ENCODE measurements at places on chromosomes 5 and 9.

- DNase-seq: no peak
Observed at GRCh38 chr5:135304352-135305221, 94.4 kb downstream of the MACROH2A1 start.

- no peak for DNase-seq
Observed at GRCh38 chr5:159944056-159944600, 27.8 kb downstream of the ADRA1B start.

DNA sequence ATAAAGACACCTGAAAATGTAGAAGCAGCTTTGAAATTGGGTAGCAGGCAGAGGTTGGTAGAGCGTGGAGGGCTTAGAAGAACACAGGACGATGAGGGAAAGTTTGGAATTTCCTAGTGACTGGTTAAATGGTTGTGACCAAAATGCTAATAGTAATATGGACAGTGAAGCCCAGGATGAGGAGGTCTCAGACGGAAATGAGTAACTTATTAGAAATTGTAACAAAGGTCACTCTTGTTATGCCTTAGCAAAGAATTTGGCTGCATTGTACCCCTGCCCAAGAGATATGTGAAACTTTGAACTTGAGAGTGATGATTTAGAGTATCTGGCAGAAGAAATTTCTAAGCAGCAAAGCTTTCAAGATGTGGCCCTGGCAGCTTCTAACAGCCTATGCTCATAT is 382.5 kb downstream of the KCNN2 start:
- DNase-seq: no peak

GRCh38 chr5:14414656-14415023 is 167.0 kb upstream of the OTULINL start:
- no peak for DNase-seq

GRCh38 chr9:31908158-31908890 is 476.1 kb upstream of the ACO1 start:
- DNase-seq: no peak

GRCh38 chr5:113505181-113505580 is 8.3 kb upstream of the YTHDC2 start:
- no peak for DNase-seq

GRCh38 chr9:26426551-26427131 is 466.0 kb downstream of the CAAP1 start:
- DNase-seq: no peak

GRCh38 chr9:136762915-136763648 is 1.2 kb downstream of the LCN15 start:
- no peak for DNase-seq

- DNase-seq: no peak
Observed at GRCh38 chr5:43619380-43619779, 16.4 kb downstream of the NNT start.

DNA sequence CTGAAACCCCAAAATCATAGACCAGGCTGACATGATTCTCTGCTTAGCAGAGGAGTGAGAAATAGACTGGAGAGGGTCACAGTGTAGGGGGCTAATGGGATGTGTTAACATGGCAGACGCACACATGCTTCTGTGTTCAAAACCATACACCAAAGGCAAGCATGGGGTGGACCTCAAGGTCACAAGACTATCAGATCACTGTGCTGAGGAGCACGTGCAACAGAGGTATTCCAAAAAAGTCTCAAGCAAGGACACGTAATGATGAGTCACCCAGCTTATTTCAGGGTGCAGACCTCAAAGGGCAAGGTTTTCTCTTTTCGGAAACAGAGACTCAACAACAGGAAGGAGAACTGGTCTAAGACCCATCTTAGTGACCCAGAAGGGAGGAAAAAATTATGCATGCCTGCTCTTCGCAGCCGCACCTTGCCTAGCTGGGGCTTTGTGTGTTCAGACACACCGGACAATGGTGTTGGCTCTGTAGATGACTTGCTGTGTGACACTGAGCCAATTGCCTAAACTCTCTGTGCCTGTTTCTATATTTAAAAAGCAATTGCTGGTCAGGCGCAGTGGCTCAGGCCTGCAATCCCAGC is 20.3 kb downstream of the WHRN start:
- DNase-seq: peak; percentile 7

DNA sequence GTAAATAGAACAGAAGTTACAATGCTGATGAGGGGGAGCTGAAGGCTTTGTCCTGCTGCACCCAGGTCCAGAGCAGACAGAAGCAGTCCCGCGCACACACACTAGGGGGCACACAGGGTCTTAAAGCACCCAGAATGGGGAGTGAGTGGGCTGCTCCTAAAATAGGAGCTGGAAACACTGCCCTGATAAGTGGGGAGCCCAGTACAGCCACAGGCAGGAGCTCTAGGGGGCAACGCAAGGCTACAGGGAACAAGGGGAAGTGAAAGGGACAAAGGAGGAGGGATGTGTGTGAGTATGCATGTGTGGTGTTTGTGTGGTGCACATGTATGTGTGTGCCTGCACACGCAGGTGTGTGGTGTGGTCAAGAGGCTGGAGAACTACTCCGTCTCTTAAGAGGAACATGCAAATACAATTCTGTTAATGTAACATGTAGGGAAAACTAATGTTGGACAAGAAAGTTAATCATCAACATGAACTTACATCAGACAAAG is 191.5 kb downstream of the ROR2 start:
- no peak for DNase-seq

- no peak for DNase-seq
Observed at GRCh38 chr9:78023003-78023741, 8.4 kb downstream of the GNAQ start.

DNA sequence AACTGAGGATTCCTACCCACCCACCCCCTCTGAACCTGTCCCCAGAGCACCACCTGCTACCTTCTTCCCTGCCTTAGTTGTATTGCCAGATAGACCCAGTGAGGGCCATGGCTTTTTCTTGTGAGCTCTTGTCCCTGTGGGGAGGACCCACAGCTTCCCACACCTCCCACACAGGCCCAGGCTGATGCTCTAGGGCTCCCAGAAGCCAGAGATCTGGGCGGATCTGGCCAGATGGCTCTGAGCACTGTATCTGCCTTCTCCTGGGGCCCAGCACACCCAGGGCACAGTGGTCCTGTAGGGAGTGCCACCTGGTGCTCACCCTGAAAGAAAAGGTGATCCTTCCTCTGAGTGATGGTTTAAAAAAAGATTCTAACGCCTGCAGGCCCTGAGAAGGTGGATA is 131.7 kb downstream of the DAB2IP start:
- DNase-seq: no peak

- no peak for DNase-seq
Observed at GRCh38 chr5:118701791-118702190, 286.6 kb downstream of the DTWD2 start.

DNA sequence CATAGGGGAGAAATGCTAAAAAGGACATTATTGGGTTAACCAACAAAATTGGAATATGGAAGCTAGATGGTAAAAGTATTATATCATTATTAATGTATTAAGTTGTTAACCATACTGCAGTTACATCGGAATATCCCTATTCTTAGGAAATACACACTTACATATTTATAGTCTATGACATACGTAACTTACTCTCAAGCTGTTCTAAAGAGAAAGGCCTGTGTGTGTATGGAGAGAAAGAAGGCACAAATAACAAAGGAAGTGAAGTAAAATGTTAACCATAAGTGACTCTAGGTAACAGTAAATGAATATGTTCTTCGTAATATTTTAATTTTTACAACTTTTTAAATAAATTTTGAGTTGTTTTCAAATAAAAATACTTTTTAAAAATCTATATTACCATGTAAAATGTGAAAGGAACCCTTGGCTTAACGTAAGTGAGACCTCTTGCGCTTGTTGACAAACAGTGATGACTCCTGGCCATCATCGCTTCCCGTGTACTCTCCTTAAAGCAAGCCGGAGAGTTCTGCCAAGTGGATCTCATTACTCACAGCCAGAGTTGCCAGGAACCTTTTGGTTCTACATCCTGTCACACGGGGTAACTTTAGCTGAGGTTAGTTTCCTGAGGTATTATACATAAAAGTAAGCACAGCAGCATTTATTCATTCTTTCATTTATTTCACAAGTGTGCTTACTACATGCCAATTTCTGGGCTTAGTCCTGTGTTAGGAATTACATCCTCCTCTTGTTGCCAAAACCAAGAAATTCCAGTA is 165.4 kb downstream of the EPB41L4A start:
- no peak for DNase-seq

DNA sequence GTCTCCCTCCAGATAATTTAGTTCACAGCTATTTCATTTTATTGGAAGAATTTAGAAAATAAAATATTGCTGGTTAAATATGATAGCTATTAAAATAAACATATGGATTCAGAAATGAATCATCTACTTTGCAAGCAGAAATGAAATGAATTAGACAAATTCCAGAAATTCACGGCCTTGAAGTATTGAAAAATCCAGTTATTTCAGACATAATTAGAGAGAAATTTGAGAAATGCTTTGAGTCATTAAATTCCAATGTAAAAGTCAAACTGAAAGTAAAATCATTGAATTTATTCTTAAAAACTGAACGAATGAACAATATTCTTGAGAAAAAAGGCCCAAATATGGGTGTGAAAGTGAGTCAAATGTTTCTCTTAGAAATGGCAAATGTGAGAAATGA is 632.6 kb upstream of the EDIL3 start:
- DNase-seq: no peak

- no peak for DNase-seq
Observed at GRCh38 chr5:35884773-35885172, 28.1 kb downstream of the IL7R start.

DNA sequence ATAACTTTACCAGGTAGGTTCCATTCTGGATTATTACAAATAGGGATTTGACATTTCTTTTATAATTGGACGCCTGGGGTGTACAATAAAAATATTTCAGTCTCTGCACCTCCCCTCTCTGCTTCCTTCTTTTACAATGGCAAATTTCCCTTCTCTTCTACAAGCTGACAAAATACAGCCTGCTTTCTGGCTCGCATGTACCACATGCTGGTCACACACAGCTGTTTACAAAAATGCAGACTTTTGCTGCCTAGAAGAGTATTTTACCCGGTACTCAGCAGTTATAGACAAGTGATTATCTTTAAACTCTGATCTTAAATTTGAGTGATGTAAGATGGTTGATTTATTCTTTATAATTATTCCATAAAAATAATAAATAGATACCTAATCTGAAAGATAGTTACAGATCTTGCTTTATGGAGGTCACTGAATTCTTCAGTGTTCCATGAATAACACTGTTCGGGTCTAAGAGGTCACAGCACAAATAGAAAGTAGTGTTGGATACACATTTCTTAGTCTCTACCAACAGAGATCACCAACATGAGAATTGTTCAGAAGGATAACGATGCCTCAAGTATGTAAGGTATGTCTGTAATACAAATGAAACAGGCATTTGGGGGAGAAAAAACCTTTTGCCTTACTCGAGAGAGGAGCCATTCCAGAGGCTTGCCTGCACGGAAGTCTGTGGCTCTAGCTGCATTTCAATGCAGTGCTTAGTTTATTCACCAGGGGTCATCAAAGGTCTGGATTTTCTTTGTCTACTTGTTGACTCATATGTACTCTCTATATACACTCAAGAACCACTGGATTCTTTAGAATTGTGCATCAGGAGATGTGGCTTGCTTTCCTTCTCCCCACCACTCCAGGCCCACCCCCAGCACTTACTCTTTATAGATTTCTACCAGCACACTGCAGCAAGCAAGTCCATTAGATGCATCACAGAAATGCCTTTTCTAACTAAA is 206.6 kb upstream of the RFX3 start:
- DNase-seq: no peak

GRCh38 chr5:167920589-167920988 is 370.9 kb upstream of the WWC1 start:
- no peak for DNase-seq

GRCh38 chr9:97300586-97300985 is 6.9 kb upstream of the CCDC180 start:
- no peak for DNase-seq

DNA sequence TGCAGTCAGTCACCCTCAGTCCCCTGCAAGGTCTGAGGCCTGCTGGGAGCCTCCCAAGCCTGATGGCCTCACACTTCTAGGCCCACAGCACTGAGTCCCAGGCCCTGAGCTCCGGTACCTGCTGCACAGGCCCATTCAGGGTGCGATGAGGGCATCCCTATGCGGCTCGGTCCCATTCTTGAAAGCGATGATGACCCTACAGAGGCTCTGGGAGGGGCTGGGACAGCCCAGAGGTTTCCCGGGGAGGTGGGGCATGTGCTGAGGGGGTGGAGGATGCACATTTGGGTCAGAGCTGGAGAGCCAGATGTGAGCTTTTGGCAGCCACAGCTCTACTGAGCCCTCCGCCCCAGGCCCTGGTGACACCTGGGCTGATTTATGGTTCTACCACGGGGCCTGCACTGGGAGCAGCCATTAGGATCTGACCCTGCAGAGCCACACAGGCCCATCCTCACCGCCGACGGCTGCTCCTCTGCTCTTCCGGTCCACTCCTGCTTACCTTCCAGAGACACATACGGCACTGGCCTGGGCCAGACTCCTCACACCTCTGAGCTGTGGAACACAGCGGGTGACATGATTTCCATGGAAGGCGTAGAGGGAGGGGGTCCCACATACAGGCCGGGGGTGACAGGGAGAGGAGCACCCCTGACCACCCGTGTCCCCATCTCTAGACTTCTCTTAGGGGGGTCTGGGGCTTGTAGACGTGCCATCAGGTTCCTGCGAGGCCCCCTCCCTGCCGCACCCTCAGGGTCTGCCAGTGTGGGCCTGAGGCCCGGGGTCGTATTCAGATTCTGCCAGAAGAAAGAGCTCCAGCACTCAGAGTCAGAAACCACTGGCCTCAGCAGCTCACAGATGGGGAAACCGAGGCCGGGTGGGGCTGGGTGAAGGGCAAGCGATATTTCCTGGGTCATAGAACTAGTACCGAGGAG is 53.4 kb downstream of the COL23A1 start:
- no peak for DNase-seq

DNA sequence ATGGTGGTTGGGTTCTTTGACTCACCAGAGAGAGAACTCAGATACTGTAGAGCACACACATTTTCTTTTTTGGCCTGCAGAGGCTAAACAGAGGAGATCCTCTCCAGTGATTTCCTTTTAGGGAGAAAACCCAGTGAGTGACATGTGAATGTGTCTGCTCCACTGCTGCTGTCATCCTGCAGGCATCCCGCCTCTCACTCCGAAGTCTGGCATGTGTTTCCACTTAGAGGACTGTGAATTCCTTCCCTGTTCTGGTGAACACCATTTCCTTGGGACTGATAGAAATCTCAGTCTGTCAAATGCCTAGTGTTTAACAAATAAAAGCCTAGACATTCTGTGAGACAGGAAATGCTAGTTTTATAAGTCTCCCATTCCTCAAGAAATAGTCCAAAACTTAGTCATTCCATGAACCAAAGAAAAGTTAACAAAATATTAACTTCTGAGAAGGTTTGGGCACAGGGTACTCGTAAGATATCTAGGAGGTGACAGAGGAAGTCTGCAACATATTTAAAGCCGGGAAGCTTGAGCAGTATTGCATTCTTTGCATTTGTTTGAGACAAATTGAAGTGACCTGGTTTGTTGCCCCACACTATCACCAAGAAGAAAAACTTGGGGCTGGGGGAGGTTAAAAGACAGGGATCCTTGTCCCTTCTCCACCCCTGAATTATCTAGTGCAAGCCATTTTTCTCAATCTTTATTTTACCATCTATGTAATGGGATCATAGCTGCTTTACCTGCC is 74.9 kb upstream of the NIPAL4 start:
- DNase-seq: no peak

All from stimulated activated CD4-positive, alpha-beta T cell treated with anti-CD3 and anti-CD28 coated beads, Interleukin-1b, Interleukin-23, amount 100 ng/mL, for 1 hour (primary cell).